Activated gamma-delta T cell treated with Interleukin-2 at 50 U/mL for 16 hours (primary cell): ENCODE measurements at places on chromosomes 3 and 15.

- no peak for DNase-seq
Measured at GRCh38 chr3:168026764-168027163, 69.0 kb downstream of the GOLIM4 start.

- no peak for DNase-seq
Measured at GRCh38 chr3:60669636-60670035, 581.6 kb downstream of the FHIT start.

DNA sequence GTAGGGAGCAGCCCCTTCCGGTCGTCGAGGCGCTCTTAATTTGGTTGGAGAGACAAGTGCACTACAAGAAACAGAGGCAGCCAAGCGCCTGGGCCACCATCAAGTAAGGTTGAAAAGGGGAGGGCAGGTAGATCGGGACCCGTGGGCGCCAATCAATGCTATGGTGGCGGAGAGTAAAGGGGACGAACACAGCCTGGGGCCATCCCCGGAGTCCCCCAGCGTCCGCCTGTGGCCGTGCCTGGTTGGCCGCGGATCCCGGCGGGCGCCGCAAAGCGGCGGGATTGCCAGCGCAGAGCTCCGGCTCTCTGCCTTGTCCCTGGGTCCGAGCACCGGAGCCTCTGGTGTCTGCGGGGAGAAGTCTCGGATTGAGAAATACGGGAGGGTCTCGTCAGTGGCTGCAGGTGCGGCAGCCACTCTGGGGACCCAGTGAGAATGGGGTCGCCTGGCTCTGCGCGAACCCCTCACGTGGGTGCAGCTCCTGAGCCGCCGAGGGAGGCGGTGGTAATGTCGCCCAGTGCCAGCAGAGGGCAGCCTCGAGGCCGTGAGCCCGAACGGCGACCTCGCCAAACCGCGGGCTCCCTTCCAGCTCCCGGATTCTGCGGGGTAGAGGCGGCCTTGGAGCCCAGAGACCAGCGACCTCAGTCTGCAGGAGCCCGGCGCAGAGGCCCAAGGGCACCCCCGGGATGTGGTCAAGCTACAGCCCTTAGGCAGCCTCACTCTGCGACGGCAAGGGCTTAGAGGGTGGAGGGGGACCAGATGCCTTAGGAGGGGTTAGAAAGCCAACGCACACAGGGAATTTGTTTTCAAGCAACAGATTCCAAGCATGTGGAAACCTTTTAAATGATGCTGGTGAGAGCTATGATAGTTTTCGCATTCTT lies 10.8 kb downstream of the FOXL2 start:
- peak; percentile 67 for DNase-seq

GRCh38 chr3:62433396-62433795 lies 60.0 kb upstream of the FEZF2 start:
- DNase-seq: no peak

DNA sequence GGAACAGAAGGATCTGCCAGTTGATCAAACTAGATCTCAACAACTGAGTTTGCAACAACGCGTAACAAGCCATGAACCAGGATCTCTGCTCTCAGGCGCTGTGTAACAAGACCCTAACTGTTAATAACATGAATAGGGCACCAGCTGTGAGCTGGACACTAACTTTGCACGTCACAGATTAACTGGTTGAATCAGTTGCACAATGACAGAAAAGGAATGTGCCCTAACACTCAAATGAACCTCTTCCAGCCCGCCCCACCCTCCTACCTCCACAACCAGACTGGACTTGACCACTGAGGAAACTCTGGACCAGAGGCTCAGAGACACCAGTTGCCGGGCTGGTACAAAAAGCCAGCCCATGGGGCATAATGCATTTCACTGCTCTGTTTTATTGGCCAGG lies 34.3 kb downstream of the MCF2L2 start:
- DNase-seq: no peak

- DNase-seq: no peak
Measured at GRCh38 chr3:72786668-72787067, 61.6 kb downstream of the SHQ1 start.

DNA sequence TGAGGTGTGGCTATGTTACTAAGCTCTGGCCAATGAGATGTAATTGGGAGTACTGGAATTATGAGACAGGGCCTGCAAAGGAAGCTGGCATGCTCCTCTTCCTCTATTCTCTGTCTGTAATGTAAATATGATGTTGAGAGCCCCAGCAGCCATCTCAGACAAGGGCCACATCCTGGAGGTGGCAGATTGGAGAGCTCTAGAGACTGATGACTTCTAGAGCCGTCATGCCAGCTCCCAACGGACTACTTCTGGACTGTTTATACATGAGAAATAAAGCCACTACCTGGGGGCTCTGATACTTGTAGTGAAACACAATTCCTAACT lies 19.7 kb downstream of the PLD1 start:
- no peak for DNase-seq

GRCh38 chr3:17144665-17144993 lies 259.9 kb downstream of the PLCL2 start:
- DNase-seq: no peak

DNA sequence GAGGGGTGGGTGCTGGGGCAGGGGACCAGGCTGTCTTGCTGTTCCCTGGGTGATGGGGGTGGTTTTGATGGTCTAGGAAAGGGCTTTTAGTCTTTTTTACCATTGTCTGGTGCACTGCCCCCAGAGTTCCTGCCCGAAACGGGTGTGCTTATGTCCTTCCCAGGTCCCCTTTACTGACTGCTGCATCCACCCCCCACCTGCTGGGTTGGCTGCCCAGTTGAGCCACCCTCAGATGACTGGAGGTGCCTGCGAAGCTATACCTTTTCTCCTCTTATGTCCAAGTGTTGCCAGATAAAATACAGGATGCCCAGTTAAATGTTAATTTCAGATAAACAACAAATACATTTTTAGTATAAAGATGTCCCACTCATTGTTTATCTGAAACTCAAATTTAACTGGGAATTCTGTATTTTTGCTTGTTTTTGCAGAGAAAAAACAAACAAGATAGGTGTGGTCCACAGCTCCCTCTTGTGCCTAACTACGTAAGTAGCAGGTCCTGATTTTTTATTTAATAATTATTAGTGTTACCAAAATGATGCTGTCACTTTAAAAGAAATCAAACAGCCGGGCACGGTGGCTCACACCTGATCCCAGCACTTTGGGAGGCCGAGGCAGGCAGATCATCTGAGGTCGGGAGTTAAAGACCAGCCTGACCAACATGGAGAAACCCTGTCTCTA lies 6.1 kb upstream of the RPP14 start:
- no peak for DNase-seq

- no peak for DNase-seq
Measured at GRCh38 chr3:346186-346585, 149.6 kb downstream of the CHL1 start.

DNA sequence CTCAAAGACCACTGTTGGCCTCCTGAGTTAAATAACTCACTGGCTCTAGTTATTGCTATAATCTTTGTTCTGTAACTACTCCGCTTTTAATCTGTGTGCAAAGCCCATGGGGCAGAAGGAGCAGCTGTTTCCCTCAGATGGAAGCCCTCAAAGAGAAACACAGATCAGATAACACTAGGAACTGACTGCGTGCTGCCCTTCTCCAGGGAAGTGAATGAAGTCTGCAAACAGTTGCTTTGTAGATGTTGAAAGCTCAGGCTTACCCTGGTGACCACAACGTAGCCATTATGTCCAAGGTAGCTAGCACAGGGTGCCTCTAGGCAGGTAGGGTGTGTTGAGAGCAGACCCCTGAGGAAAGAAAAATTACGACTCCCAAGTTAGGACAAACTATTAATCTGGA lies 152.3 kb upstream of the STAC start:
- DNase-seq: no peak

DNA sequence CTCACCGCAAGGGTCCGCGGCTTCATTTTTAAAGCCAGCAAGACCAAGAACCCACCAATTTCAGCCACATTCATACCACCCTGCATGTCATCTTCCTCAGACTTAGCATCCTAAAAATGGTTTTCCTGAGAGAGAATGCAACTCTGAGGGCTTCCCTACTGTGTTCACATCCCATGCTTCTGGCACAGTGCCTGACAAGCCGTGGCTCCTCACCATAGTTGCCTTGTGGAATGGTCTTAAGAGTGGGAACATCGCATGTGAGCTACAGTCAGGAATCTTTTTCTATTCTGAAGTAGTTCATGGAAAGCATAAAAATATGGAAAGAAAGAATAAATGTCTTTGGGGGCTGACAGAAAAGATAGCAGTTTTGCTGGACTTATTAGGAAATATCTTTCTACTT lies 120.3 kb downstream of the RAP2B start:
- no peak for DNase-seq

- DNase-seq: no peak
Measured at GRCh38 chr3:42702982-42703694, 540 bp upstream of the HHATL start.
